Natural killer cell (primary cell): ENCODE measurements at places on chromosomes 7 and 10. TPM values are rescaled to one million over a fixed set of nuclear protein-coding genes. Genes with fewer than 3 reads are reported as not detected.

GRCh38 chr7:40866601-40867000, 731.8 kb downstream of the SUGCT start:
- H3K4me3 ChIP-seq: no peak overlapping the region
- H3K4me1 ChIP-seq: no peaks in the 10 kb centered on the region
- H3K27me3 ChIP-seq: no peaks in the 10 kb centered on the region
- no peak for DNase-seq

DNA sequence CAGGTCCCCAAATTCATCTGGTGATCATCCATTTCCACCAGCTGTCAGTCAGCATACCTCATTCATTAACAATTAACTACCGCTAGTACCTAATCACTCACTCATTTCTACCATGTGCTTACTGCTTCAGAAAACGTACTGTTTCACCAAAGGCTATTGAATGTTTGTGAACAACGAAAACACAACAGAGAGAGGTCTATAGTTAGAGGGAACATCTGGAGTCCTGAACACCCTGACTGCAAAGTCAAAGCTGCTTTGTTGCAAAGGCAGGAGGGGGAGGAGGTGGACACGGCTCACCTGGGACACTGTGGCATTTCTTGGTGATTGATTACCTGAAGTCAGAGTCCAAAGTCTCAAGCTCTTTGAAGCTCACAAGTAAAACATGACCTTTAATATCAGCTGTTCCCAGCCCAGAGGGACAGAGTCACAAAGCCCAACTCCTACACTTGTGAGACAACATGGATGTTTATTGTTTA, 342.3 kb upstream of the ADARB2 start:
- no peaks in the 10 kb centered on the region for H3K4me1 ChIP-seq
- no peak overlapping the region for H3K4me3 ChIP-seq
- no peak for DNase-seq
- H3K36me3 ChIP-seq: no peaks in the 10 kb centered on the region

- no peaks in the 10 kb centered on the region for H3K36me3 ChIP-seq
- peaks cover 53% of the 10 kb centered on the region for H3K4me1 ChIP-seq
- DNase-seq: peak; percentile 88
Observed at GRCh38 chr7:101169838-101170551, 4.6 kb upstream of the VGF start.

DNA sequence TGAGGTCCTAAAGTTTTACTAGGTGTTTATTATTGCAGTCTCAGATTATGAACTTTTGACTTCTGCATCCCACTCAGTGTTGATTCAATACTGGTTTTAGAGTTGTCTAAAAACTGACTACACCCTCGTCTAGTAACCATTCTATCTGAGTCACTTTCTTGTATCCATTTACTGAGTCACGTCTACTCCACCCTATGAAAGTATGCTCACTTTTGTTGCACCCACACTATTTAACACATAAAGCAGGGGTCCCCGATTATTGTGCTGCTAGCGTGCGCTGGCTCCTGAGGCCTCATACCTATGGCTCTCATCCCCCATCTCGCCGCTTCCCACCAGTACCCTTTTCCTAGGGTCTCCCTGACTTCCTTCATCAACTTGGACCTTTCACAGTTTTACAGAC, 2.0 kb downstream of the SAMD9 start:
- H3K27ac ChIP-seq: no peak overlapping the region
- DNase-seq: no peak
- H3K4me3 ChIP-seq: peak overlapping the region; percentile 56
- peaks cover 12% of the 10 kb centered on the region for H3K4me1 ChIP-seq
- H3K27me3 ChIP-seq: no peaks in the 10 kb centered on the region
- peaks cover 12% of the 10 kb centered on the region for H3K36me3 ChIP-seq

DNA sequence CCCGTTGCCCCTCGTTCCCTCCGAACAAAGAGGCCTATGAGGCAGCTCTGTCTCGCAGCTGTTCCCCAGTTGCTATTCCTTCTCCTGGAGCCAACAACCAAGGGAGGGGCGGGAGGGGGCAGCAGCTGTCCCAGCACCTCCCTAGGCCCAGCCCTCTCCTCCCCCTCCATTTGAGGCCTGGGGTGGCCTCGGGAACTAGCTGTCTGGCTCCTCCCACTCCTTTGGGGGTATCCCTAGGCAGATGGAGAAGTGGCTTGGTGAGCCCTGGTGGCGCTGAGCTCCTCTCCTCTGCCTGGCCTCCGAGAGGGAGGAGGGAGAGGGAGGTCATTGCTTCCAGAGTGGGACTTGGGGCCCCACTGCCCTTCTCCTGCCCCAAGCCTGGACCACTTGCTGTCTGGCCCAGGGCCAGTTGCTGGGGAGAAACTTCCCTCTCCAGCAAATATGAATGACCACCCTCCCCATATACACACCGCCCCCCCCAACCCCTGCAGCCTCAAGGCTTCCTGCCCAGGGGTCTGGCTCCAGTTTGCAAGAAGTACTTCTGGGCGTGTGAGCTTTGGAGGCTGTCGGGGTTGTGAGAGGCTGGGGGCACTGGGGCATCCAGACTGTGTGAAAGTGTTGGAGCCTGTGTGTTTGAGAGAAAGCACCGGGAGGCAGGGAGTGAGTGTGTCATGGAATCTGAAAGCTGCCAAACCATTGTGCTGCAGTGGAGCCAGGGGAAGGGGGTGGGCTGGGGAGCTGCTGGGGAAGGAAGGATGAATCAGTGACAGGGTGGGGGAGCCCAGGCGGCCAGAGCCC, 3.1 kb downstream of the FLNC start:
- H3K27me3 ChIP-seq: peaks cover 25% of the 10 kb centered on the region
- H3K4me3 ChIP-seq: no peak overlapping the region
- peaks cover 22% of the 10 kb centered on the region for H3K4me1 ChIP-seq
- DNase-seq: no peak

Gene AKR1B15
- total RNA-seq: not detected

Gene CDHR3
- total RNA-seq: 9.2 TPM

Gene NUTM2B
- total RNA-seq: 2.1 TPM

Gene TMEM168
- total RNA-seq: 18.2 TPM

Gene ZNF316
- total RNA-seq: 49.5 TPM
